ENCODE measurements at places on chromosomes 3 and 15.

DNA sequence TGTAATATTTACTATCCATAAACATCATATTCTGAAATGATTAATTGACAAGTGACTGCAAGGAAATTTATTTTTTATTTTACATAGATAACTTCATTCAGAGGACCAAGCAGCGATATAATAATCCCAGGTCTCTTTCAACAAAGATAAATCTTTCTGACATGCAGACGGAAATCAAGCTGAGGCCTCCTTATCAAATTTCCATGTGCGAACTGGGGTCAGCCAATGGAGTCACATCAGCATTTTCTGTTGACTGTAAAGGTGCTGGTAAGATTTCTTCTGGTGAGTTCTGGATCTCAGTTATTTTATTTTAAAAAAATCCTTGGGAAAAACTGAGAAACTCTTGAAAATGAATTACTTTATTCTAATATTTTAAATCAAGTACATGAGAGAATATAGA, 23.3 kb downstream of the SEC22A start:
- no peak for DNase-seq

DNA sequence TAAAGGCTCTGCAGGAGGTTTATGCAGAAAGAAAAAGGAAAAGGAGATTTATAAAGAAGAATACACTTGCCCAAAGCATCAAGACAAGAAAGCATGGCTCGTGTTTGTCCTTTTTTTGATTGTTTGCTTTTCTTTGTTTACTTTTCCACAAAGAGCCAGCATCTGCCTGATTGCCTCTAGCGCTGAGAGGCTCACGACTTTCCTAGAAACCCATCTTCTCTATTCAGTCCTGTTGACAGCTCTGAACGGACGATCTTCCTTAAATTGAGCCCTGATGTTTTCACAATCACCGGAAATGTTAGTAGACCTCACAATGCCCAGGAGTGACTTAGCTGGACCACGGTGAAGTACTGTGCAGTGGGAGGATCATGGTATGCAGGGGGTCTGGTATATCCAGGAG, 12.4 kb downstream of the GP5 start:
- no peak for DNase-seq

DNA sequence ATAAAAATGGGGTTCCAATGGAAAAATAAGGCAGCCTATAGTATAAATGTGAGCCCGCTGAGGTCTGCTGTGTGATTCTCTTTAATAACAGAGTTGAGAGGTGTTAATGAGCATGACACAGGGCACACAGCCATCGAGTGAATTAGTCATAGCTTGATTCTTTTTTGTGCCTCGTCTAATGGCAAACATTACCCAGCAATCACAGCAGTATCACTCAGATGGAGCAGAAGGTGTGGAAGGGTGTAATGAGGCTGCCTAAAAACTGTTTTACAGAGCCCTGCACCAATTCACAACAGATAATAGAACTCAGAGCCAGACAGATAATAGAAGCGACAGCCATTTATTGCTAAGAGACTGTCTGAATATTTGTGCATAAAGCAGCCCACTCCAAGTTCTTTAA, 178.6 kb upstream of the TPRG1 start:
- no peak for DNase-seq

DNA sequence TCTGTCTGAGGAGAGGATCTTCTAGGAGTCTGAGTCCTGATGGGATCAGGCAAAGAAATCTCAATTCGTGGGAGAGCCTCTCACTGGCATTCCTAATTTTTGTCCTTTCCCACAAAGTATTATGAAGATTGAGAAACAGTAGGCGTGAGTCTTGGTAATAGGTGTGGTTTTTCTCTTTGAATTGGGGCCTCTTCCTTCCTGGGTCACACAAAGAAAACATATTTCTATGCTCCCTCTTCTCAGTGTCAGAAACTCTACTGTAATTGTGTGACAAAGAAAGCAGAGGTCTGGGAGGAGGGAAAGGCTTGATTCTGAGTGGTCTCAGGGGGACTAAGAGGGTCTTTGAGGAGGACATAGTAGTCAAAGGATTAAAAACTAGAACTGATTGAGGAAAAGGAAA, 6.0 kb downstream of the GABRR3 start:
- no peak for DNase-seq

- DNase-seq: no peak
Observed at GRCh38 chr3:72175296-72175858, 390.4 kb upstream of the PROK2 start.

- no peak for DNase-seq
Observed at GRCh38 chr15:97077975-97078374, 747.5 kb downstream of the NR2F2 start.

All from aorta (tissue), 5 donors.